ENCODE measurements at places on chromosomes 12 and 14.

GRCh38 chr14:101103321-101103901 is 199.9 kb upstream of the RTL1 start:
- no peak for DNase-seq

DNA sequence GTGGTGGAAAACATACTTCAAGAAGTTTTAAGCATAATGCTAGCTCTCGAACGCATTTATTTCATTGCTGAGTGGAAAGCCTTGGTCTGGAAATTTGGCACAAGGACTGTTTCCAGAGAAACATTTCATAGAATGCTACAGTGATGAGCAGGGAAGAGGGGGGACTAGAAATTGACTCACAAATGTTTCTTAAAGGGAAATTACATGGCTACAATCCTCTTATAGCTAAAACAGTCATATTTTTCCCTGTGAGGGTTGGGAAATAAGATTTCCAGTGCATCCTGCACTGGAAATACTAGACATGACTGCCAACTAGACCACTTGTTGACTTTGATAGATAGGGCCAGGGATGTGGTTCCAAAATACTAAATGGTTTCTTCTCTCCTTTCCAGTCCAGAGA is 197.3 kb upstream of the RGS6 start:
- no peak for DNase-seq

GRCh38 chr14:20611277-20611676 is 20.1 kb upstream of the RNASE12 start:
- no peak for DNase-seq

GRCh38 chr12:127343940-127344339 is 923.0 kb upstream of the TMEM132C start:
- no peak for DNase-seq

- DNase-seq, result no peak
Observed at GRCh38 chr14:99671235-99672224, 12.6 kb upstream of the CYP46A1 start.

GRCh38 chr12:57239587-57240065 is 10.1 kb downstream of the SHMT2 start:
- no peak for DNase-seq

GRCh38 chr12:20748198-20748597 is 53.1 kb downstream of the SLCO1C1 start:
- DNase-seq, result no peak

- DNase-seq, result peak; percentile 63
Observed at GRCh38 chr12:89040146-89040964, 311.9 kb downstream of the DUSP6 start.

DNA sequence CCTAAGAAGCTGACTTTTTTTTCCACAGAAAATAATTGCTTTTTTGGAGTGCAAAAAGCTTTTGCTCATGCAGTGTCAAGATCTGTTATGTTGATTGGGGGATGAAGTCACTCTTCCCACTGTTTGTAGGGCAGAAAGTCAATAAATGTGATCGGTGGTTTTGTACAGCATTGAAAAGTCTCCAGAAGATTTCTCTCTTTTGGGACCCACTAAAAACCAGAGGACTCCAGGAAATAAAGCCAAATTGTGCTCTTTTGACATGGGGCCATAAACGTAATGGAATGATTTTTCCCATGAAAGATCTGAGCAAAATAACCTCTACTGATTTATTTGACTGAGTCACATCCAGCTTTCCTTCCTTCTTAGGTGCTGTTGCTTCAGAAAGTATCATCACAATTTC is 122.5 kb downstream of the SNAPC1 start:
- no peak for DNase-seq

Measured in suppressor macrophage treated with lipopolysaccharide for 4 hours (primary cell).